ENCODE measurements at places on chromosomes 1 and 21.

DNA sequence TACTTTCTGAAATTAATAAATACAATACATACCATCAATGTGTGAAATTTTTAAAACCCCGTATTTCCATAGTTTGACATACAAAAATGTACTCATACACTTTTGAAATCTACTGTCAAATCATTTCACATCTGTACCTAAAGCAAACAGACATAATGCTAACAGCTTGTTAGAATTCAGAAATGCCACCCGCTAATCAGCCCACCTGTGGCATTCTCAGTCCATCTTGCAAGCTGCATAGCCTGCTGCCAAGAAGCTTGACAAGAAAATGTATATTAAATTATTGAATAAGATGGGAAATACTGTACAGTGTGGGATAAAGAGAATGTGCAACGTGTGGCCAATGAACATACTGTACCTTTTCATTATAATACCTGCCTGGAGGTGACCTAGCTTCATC, 55.1 kb downstream of the ZBTB18 start:
- DNase-seq, result no peak

DNA sequence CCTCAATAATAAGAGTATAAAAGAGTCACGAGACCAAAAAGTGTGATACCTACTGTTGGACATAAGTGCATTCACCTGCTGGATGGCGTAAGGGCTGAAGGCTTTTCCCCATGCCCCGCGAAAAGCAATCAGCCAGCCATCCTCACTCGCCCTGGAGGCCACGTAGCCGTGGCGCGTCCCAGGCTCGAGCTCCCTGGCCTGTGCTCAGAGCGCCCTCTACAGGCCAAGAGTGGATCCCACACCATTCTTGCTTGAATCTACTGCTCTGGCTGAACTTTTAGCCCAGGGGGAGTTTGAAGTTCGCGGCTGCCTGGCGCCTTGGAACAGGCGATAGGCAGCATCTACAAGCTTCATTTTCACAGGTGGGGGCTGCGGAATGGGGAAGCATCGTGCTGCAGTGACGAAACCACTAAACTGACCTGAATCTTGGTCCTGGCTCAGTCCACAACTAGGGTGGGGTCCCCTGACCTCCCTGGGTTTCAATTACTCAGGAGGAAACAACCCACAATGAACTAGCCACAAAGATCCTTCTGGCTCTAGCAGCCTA, 70.3 kb upstream of the SERBP1 start:
- peak; percentile 94 for DNase-seq

DNA sequence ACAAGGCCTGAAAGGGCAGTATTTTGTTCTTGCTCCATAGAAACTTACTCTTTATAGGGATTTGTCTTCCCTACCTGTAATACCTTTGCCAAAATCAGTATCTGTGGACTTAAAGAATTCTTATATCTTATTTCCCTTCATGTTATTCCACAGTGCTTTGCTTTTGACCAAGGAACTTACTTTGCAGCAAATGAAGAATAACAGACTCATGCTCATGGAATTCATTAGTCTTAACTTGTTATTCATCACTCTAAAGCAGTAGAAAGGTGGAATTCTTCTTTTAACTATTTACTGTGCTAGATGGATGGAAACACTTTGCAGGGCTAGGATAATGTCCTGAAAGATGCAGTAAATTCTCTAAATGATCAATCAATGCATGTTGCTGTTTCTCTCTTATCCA, 45.9 kb downstream of the DUSP10 start:
- DNase-seq, result peak; percentile 39

- no peak for DNase-seq
Observed at GRCh38 chr1:246146804-246147523, 360.1 kb downstream of the SMYD3 start.

DNA sequence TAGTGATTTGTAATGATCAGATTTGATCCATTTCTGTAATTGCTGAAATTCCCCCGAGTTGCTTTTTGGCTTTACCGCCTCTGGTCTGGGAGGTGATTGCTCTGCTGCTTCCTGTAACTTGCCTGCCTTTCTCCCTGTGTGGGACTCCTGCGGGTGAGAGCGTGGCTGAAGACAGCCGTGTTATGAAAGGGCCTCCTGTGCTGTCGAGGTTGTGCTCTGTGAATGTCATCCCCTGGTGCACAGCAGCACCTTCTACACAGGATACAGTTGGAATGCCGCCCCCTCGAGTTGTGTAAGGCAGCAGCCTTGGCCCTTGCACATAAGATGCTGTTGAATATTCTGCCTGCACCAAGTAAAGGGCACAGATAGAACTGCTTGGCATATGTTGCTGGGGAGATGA, 5.9 kb downstream of the SOD1 start:
- peak; percentile 20 for DNase-seq

DNA sequence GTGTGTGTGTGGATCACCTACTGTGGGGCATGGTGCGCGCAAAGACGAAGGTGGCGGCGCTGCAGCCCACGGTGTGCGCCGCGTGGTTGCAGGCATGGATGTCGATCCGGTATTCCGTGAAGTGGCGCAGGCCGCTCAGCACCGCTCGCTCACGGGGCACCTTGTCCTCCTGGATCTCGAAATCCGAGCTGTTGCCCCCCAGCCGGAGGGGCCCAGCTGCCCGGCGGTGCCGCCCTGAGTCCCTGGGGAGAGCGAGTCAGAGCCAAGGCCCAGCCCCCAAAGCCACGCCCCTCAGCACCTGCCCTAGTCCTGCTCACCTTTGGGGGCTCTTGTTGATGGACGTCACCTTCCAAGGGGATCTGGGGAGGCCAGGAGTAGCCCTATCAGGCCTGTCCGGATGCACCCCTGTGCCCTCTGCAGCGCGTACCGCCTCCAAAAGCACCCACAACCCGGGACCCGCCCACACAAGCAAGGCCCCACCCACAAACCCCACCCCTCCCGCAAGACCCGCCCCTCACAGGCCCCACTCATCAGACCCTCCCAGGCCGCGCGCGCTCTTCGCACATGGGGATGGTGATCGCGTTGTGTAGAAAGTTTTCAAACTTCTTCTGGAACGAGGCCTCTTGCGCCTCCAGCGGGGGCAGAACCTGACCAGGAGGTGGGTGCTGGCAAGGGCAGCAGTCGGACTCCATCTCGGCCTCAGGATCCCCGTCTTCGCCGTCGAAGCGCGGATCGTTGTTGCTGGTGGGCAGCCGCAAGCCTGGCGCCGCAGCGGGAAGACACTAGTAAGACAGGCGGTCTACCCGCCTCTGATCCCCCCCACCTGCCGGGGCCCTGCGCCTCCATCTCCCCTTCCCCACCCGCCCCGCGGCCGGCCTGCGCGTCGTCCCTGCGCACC, 13.6 kb downstream of the INSRR start:
- no peak for DNase-seq

- peak; percentile 49 for DNase-seq
Observed at GRCh38 chr1:29383746-29384371, 147.5 kb downstream of the PTPRU start.

GRCh38 chr1:25369241-25369640, 31.1 kb downstream of the TMEM50A start:
- no peak for DNase-seq

DNA sequence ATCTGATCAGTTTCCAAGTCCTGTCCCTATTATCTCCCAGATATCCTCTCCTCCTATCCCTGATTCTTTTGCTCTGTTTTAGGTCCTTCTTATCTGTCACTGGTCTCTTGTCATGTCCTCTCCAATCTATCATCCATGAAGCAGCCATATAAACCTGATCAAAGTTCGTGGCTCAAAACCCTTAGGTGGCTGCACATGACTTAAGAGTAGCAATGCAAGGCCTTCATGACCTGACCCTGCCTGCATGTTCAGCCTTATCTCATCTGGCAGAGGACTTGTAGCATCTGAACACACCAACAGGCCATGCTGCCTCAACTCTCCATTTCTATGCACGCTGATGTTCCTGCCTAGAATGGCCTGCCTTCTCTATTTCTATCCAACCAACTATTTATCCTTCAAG, 65.2 kb downstream of the NOS1AP start:
- no peak for DNase-seq

DNA sequence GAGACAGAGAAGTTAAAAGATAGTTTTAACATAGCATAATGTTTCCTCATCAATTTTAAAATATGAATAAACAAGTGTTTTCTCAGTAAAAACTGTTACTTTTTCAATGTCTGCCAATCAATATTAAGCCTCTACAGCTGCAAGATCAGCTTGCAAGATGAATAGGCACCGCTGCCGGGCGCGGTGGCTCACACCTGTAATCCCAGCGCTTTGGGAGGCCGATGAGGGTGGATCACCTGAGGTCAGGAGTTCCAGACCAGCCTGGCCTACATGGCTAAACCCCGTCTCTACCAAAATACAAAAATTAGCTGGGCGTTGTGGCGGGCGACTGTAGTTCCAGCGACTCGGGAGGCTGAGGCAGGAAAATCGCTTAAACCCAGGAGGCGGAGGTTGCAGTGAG, 54.8 kb upstream of the SH3GLB1 start:
- DNase-seq, result no peak

GRCh38 chr1:12619792-12620487, 1.9 kb upstream of the DHRS3 start:
- DNase-seq, result peak; percentile 94

- peak; percentile 76 for DNase-seq
Observed at GRCh38 chr1:164576291-164577271, 17.6 kb downstream of the PBX1 start.

DNA sequence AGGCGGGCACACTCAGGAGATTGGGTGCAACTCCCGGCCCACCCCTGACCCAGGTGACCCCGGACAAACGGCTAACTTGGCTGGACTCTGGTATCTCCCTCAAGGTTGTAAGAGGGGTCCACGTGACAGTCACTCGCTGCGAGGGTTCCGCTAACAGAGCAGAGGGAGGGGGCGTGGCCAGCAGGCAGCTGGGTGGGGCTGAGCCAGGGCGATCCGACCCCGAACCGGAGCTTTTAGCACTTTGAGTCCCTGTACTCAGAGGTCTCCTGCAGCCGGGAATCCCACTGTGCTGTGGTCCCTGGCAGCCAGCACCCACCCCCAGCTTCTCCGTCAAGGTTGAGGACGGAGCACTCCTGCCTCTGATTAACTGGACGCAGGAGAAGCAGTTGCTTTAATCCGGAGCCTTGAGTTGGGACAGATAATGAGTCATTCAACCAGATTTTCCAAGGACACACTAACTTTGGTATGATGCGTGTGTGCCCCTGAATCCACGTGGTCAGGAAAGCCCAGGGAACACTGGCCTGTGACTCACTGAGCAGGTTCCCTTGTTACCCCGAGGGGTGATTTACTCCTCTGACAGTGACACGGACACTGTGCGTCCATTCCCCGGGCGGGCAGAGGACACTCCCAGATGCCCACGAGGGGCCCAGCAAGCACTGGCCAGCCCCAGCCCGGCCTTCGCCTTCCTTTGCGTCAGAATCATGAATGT, 16.8 kb downstream of the TRPM2 start:
- peak; percentile 53 for DNase-seq
